ENCODE measurements at places on chromosomes 3 and 15. TPM values are rescaled to one million over a fixed set of nuclear protein-coding genes. Genes with fewer than 3 reads are reported as not detected.

GRCh38 chr3:58371754-58372153, 39.1 kb downstream of the PXK start:
- DNase-seq, result no peak

DNA sequence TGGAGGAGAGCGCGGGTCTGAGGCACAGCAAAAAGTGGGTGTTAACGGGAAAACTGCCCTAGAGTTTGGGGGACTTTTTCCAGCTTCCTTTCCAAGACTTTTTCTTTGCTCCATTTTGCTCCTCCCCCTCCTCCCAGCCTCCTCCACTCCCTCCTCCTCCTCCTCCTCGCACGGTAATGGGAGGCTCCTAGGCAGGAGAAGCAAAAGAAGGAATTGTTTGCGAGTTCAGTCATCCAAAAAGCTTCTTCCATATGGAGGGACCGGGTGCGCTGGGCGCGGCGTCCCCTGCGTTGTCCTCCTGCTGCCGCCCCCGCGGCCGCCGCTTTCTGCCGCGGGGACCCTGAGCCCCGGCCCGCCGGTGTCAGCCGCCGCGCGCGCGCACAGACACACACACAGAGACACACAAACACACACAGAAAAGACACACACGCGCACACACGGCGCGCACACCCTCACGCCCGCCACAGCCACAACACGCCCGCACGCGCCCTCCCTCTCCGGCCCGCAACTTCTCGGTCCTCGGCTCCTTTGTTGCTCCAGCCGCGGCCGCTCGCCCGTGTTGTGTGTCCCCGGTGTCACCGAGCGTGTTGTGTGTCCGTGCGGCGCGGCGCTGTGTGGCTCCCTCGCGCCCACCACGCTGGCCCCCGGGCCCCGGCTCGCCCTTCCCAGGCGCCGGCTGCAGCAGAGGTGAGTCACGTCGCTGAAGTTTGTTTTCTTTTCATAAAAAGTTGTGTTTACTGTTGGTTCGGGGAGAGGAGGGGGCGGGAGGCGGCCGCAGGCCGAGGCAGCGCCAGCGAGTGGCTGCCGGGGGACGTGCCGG, at the start of gene BOC:
BOC (plus strand) TSS at position 228 of the 820 bp plus-strand sequence. CDS start 38,246 bp downstream, outside the sequence.
- peak; percentile 43 for DNase-seq

DNA sequence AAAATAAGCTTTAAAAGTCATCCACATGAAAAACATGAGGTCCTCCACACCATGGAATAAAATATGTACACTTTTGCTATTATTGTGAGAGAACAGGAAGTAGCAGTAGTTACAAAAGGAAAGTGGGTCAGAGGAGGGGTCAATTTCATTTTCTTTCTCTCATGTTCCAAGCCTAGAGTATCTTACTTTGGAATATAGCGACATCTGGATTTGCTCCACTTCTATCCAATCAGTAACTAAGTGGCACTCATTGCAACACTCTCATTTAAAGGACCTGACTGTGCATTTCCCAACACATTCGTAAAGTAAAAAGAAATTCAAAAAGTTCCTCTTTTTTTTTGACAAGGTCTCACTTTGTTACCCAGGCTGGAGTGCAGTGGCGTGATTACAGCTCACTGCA, 637.3 kb downstream of the TUSC7 start:
- DNase-seq, result no peak

DNA sequence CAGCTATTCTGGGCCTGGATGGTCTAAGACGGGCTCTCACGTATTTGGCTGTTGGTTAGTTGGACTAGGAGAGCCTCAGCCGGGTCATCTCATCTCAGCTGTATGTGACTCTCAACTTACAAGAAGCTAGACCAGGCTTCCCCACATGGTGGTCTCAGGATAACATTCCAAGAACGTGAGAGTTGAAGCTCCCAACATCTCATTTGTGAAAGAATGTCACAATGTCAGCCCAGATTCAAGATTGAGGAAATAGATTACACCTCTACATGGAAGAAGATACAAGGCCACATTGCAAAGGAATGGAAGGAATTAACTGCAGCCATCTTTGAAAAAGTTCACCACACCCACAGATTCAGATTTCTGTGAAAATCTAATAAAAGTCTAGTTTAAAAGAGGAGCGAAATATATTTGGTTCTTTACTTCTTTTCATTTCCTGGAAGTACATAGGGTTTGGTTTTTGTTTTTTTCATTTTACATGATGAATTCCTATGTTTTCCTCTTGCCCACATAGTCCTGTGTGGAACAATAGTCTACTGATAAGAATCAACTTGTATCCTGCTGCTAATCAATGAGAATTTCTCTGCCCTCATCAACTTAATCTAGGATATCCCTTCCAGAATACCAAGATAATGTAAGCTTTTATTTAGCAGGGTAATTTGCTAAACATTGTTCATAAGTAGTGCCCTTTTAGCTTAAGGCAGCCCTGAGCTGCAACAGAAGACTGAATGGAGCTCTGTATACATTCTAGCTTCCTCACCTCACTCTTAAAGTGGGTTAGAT, 116.5 kb downstream of the CMSS1 start:
- no peak for DNase-seq

DNA sequence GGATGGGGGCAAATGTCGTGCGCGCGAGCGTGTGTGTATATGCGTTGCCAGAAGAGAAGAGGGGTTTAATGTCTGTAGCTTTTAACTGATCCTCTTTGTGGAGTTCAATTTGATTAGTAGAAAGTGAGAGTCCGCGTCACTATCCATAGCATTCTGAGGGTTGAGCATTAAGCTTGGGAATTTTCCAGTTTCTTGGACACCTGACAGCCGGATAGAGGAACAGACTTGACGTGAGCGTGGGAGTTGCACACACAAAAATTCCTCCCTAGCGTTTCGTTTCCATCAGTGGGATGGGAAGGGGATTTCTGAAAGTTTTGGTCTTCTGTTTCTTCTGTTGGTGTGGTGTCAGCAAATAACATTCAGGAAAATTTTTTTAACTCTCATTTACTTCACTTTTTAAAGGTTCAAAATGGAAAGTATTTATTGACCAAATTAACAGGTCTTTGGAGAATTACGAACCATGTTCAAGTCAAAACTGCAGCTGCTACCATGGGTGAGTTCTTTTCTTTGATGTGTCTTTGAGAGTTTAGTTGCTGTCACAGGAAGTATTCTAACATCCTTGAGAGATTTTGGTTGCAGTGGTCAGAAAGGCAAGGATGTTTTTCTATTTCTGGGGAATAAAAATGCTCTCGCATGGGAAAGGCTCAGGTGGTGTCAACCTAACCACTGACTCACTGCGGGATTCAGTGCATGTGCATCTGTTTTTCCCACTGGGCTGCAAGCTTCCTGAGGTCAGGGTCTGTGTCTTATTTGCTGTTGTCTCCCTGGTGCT, 841 bp downstream of the POGLUT1 start:
- no peak for DNase-seq

DNA sequence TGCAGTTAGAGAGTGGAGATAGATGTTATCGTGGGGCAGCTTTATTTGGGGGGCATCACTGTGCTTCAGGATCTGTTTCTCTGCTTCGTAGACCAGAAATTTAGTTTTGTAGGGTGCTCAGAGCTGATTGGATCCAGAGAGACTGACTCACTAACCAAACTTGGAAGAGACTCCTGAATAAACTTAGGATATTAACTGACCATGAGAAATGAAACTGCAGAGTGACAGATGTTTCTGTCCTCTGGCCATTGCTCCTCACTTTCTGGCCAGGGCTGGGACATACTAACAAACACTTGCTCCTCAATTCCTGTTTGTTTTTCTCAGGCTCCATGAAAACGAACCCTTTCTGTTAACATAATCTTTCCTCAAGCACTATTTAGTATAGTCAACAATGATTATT, 4.3 kb downstream of the ZNF592 start:
- DNase-seq, result no peak

GRCh38 chr3:72515281-72515680, 333.0 kb downstream of the SHQ1 start:
- no peak for DNase-seq

DNA sequence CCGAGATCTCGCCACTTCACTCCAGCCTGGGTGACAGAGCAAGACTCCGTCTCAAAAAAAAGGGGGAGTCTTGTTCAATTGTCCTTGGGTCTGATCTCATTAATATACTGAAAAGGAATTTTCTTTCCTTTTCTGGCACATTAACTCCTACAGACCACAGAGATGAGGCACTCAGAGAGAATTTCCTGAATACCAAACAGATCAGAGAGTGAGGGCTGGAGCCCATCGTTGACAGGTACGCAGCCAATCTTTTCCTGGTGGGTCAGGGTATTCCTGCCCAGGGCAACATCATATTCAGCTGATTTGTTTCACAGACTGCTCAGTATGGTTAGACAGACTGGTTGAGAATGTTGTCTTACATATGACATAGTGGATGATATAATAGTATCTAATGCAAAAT, 82.8 kb upstream of the TNFSF10 start:
- DNase-seq, result no peak

- DNase-seq, result peak; percentile 66
Measured at GRCh38 chr3:44120721-44121582, 120.7 kb upstream of the TOPAZ1 start.

GRCh38 chr3:45599424-45599886, 4.9 kb downstream of the LIMD1 start:
- peak; percentile 55 for DNase-seq

DNA sequence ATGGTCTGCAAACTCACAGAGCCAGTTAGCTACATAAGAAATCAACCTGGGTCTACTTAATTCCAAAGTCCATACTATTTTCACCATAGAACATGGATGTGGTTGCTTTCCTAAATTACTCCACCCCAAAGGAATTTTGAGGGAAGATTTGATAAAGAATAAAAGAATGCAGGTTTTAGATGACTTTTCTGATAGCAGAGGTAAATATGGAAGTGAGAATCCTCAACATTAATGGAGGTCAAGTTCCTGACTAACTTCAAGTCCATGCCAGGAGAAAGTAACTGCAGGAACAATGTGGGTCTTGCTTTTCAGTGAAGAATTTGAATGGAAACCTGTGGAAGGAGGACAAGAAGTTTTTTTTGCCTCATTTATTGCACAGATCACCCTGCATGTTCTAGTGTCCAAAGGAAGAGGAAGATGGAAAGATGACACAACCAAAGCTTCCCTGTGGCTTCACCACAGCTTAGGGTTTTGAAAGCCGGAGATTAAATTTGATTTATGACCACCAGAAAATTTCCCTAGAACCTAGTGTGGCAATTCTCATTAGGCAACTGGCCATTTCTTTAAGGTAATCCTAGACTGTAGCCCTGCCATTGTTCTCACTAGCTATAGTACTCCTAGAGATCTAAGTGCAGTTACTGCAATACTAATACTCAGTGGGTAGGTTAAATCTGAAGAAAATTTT, 429.7 kb downstream of the RAP2B start:
- DNase-seq, result no peak

DNA sequence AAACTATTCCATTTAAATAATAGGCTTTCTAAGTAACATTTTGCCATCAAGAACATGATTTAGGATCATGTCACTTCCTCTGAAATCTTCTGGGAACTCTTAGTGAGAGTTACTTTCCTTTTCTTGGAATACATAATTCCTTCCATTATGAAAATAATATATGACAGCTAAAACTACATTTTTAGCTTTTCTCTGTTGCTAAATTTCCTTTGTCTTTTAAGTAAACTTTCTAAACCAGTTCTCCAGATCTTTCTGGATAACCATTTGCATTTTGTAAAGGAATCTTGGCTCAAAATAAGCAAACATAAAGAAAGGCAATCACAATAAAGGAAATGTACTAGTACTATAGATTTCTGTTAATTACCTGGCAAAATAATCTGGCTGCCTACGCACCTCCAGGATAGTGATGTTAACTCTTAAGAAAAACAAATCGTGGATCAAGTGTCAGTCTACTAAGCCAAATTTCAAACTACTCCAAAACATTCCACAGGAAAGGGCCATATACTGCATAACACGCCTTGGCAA, 165.7 kb downstream of the ZNF385D start:
- no peak for DNase-seq

ADIPOQ gene
- total RNA-seq, result 0.12 TPM

TMOD3 gene
- total RNA-seq, result 12.1 TPM

SLC25A26 gene
- 21.7 TPM for total RNA-seq

ZNF385D gene
- 10.8 TPM for total RNA-seq

Measured in heart left ventricle (tissue), 16 donors.